Lung microvascular endothelial cell (primary cell): ENCODE measurements at places on chromosomes 2 and 18.

DNA sequence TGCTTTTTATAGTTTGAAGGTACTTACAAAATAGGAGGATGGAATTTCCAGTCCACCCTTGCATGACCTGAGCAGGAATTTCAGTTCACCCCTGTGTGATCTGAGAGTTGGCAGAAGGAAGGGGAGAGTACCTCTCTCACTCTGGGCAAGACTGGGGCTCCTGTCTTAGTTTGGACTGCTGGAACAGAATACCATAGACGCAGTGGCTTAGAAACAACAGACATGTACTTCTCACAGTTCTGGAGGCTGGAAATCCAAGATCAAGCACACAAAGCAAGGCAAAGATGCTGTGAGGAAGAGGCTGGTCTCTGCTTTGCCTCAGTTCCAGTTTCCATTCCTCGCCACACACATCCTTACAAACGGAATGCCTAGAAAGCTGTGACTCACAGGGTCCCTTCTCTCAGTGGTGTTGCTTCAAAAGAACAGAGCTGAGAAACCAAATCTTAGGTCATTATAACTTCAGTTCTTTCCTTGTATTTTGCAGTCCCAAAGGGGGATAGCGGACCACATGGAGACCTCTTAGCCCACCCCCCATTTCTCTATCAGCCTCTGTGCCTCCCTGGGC, 108.8 kb upstream of the HAAO start:
- peak; percentile 66 for DNase-seq

- DNase-seq = no peak
These were observed 110.2 kb downstream of the CTAGE1 start for GRCh38 chr18:22307528-22307927.

DNA sequence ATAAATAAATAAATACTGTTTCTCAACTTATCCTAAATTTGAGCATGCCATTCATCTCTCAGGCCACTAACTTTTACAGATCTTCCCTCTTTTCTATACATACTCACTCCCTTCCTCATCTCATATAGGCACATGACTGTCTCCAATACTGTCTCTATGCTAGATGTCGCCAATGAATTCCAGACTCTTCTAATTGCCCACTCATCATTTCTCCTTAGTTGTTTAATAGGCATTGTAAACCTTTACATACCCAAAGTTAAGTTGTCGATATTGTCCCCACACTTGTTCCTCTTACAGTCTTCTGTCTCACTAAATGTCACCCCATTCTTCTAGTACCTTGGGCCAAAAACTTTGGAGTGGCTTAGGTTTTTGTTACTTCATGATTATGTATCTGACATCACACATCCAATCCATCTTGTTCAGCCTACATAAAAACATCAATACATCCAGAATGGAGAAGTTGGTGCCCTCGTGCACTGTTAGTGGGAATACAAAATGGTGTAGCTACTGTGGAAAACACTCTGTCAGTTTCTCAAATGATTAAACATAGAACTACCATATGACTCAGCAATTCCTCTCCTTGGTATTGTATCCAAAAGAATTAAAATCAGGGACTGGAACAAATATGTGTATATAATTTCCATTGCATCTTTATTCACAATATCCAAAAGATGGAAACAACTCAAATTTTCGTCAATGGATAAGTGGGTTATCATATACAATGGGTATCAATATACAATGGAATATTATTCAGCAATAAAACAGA, 935.1 kb downstream of the SLC4A3 start:
- no peak for DNase-seq

- no peak for DNase-seq
These were observed 107.1 kb upstream of the KCNJ3 start for GRCh38 chr2:154591294-154591820.

GRCh38 chr2:20474757-20475566, 28.1 kb downstream of the RHOB start:
- no peak for DNase-seq

DNA sequence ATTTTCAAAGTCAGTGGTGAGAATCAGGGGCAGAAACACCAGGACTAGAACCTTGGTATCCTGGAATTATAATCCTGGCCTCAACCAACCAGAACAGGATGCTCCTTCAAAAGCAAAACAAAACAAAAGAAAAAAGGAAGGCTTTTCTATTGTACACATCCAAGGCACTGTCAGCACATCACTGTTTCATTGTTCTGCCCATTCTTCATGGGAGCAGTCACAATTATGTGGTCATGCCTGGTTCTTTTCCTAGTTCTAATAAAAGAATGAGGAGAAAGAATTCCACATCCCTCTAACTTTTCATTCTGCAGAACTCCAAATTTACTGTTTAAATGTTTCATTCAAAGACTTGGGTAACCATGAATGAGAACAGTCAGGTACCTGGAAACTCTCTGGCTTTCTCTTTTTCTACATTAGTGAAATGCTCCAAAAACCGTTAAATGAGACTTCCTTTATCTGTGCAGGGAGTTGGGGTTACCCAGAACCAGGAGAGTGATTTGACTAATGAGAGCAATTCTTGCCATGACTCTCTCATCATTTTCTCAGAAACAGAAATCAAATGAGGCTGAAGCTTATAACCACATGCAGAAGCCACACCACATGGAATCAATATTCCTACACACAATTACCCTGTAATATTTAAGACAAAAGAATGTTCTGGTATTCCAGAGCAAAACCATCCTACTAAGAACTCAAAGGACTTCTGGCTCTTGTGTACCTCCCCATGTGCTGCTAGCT, 110.9 kb upstream of the CCDC150 start:
- peak; percentile 33 for DNase-seq

GRCh38 chr18:74194691-74195090, 46.4 kb downstream of the TIMM21 start:
- no peak for DNase-seq

- DNase-seq = no peak
These were observed 946.9 kb downstream of the CBLN2 start for GRCh38 chr18:71597219-71597618.

DNA sequence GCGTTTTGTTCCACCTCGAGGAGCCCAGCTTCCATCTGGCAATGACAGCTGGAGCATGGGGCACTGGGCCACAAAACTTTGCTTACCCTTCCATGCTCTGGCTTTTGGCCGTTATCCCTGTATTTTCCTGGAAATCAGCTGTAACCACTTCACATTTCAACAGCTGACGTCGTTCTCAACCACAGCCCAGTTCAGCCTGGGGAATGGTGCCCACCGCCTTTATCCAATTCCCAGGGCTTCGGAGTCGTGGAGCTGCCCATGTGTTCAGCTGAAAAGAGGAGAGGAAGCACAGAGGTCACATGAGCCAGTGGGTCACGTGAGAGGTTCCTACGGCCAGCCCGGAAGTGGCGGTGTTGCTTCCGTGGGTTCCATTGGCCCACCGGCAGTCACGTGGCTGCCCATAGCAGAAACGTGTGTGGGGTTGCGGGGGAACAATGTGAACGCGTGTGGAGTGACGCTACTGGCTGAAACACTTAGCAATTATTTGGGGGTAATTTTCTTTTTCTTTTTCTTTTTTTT, 16.7 kb upstream of the EDAR start:
- no peak for DNase-seq

DNA sequence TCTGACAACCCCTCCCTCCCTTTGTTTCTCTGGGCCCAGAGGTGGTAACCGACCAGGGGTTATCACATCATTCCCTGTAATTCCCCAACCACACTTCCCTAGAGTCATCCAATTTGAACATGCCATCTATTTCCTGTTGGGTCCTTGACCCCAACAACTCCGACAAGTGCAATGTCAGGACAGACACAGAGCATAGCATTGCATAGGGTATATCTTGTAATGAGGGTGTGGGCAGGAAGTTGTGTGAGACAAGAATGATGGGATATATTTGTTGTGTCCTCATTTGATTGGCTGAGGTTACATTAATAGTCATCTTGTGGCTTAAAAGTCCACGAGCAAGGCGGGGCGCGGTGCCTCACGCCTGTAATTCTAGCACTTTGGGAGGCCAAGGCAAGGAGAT, 33.4 kb upstream of the CNOT11 start:
- DNase-seq = no peak

DNA sequence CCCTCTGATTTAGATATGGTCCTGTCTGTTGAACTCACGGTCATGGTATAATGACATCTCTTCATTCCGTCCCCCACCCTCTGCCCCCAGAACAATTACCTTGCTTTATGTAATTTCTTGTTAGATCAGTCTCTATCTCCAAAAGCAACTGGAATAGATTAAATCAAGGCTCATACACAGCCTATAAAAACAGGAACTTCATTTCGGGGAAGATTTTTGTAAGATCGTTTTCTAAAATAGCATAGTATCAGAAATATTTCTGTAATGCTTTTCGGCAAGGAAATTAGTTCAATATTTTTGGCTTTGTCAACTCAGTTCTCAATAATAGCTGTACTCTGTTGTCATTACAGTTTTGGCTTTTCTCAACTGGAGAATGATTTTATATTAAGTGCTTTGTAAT, 157.2 kb downstream of the FMNL2 start:
- no peak for DNase-seq

- DNase-seq = no peak
These were observed 307.3 kb upstream of the FBXO11 start for GRCh38 chr2:48213646-48214045.
